ENCODE measurements at places on chromosomes 11 and 22.

DNA sequence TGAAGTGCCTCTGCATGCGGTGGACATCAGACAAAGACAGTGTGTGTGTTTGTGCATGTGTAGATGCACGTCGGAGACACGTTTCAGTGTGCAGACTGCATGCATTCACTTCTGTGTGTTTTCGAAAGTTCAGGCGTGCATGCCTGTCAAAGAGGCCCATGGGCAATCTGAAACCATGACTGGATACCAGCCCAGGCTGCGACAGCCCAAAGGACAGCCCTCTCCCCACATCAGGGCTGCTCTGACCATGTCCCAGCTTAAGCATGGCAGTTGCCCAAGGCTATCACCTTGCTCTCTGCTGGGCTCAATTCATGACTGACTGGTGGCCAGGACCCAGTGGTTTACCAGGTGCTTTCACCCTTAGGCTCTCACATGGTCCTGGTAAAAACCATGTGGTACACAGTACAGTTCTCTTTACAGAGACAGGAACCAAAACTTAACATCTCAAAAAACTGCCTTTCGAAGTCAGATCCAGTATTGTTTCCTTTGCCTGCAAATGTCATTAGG, 423.7 kb upstream of the CADM1 start:
- no peak for DNase-seq

DNA sequence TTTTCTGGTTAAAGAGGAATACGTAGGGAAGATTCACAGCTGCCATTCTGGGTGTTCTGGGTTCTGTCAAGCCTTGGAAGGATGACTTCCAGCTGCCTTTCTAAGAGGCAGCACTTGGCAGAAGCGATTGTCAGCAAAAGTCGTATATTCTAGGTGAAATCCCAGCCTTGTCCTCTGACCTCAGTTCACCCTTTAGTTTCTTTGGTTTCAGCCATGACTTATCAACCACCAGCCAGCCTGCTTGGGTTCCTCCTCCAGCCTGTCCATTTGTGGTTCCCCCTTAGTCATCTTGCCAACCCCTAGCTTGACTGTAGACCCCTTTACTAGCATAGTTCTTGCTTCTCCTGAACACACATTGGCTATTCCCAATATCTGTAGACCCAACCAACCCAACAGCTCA, 102.3 kb upstream of the CD44 start:
- no peak for DNase-seq

DNA sequence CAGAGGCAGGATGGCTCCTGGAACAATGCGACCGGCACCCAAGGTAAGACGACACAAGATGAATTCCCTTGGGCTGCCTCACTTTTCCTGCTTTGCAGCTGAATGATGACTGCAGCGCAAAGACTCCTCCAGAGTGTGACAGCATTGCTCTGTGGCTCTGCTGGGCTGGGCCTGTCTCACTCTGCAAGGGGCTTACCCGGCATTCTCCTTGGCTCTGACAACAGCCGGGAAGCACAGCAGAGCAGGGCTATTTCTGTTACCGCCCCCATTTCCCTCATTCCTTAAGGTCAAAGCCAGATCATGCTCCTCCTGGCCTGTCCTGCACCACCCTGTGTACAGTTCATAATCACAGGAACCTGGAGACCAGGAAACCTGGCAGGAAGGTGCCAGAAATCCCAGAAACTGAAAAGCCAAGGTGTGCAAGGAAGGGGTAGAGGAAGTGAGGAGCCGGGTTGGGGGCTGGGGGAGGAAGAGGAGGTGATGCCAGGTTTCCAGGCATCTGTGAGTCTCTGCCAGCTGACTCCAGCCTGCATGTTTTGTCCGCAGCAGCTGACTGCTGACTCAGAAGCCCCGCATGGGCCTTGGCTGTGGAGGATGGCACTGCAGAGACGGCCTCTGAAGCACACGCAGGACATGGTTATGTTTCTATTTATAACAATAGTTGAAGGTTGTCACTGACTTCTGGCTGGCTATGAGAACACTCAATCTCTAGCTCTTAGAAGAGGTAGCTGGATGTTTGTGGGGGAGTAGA, 113.6 kb downstream of the MICAL3 start:
- no peak for DNase-seq

DNA sequence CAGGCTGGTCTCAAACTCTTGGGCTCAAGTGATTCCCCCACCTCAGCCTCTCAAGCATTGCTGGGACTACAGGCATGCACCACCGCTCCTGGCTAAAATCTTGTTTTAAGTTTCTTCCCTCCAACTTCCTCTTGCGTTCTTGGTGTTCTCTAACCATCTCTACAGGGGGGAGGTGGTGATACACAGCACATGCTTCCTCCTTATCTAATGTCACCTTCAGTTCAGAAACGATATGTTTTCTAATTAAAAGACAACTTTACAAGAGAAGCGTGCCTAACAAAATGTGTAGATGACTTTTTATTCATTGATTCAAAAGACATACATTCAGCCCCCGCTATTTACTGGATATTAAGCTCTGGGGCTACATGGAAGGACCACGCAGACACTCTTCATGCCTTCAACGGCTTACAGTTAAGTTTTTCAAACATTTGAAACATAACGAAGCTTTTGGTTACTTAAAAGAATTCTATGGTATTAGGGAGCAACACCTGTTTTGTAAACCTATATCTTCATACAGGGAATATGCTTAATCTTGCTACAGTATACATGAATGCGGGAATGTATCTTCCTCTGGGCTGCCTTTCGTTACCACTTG, 933 bp upstream of the DLAT start:
- DNase-seq = no peak

- DNase-seq = no peak
Observed at GRCh38 chr11:73156686-73157085, 14.6 kb upstream of the FCHSD2 start.

DNA sequence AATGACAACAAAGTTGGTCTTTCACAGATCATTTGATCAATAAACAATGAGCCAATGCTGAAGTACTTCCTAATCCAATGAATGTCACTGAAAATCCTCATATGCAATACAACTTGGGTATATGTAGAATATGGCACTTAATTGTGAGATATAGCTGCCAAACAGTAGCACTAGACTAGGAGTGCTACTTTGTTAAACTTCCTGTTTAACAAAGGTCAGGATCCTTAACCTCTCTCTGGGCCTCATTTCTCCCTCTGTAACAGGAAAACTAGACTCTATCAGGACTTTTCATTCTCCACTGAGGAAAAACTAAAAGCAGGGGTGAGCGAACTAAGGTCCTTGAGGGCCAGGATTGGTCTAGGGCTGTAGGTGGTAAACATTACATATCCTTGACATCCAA, 56.1 kb downstream of the PITPNB start:
- DNase-seq = no peak

- no peak for DNase-seq
Observed at GRCh38 chr11:128367573-128367972, 219.8 kb downstream of the ETS1 start.

- DNase-seq = peak; percentile 54
Observed at GRCh38 chr11:1049431-1049891, 12.9 kb upstream of the MUC6 start.

DNA sequence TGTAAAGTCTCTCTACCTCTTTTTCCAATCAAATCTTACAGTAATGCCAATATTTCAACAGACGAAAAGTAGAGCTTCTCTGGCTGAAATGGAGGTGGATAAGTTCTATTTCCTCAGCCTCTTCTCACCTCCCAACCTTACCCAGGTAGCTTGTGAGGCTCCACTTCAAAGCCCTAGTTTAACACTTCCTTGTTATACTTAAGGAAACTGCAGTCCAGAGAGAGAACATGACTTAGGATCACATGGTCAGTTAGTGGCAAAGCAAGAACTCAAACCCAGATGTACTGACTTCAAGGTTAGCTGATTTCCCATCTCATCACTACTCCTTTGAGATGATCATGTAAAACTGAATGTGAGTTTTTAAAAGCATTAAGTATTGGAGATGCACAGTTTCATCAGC, 32.5 kb downstream of the PAK1 start:
- DNase-seq = no peak

- no peak for DNase-seq
Observed at GRCh38 chr11:47940904-47941649, 39.3 kb upstream of the PTPRJ start.

All from NCI-H345 (cell line).